CD4-positive, CD25-positive, alpha-beta regulatory T cell (primary cell): ENCODE measurements at places on chromosomes 7 and 10. TPM values are rescaled to one million over a fixed set of nuclear protein-coding genes. Genes with fewer than 3 reads are reported as not detected.

The ADCYAP1R1 gene
- not detected for total RNA-seq

- no peak for DNase-seq
Observed at GRCh38 chr7:141649865-141650634, 51.9 kb downstream of the DENND11 start.

DNA sequence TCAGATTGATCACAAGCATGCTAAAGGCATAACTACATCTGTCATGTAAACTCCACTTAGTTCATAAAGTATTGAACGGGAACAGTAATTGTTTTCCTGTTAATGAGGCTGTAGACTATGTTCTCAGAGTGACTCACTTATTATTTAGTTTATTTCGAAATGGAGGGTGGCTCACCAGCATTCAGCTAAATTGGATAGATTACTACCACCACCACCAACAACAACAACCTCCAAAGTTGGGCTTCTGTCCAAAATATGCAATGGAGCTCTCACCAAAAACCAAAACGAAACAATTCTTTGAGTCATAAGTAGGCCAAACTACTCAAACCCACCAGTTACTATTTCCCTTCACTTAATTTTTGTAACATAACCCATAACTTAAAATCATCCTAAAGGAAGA is 127.9 kb upstream of the NRBF2 start:
- no peak for DNase-seq

DNA sequence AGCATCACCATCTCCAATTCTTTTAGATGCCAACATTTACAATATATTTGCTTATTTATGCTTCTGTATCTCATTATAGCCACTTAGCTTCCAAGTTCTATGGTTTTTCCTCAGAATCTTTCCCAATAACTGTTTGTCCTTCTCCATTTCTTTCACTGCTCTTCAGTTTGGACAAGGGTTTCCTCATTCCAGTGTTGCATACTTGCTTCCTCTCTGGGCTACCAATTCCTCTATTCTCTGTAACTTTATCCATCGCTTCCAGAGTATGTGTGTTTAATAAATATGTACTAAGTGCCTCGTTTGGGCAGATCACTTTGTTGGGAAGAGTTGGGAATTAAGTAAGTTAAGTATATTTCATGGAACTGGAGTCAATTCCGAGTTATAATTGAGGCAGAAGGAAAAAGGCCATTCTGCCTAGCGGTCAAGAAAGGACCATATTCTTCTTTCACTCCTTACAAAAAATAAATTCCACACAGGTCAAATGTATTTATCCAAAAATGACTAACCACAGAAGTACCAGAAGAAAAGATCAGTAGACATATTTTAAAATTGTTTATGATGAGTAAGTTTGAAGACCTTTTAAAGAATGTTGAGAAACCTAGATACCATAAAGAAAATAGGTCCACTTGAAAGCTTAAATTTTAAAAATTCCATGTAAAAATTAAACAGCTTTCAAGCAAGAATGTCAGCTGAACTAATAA is 10.8 kb downstream of the STAMBPL1 start:
- DNase-seq, result no peak

The SPDYE9 gene
- total RNA-seq, result not detected

- no peak for DNase-seq
Observed at GRCh38 chr10:73898730-73899410, 12.1 kb upstream of the PLAU start.

The PKD1L1 gene
- total RNA-seq, result 0.17 TPM

The GALNT17 gene
- not detected for total RNA-seq
